ENCODE measurements at places on chromosomes 6 and 20.

- DNase-seq: peak; percentile 74
Observed at GRCh38 chr6:123415844-123416468, 220.8 kb downstream of the TRDN start.

- DNase-seq: no peak
Observed at GRCh38 chr20:18973529-18974173, 160.1 kb downstream of the SCP2D1 start.

GRCh38 chr20:46308258-46309157 lies at the start of gene CDH22:
Gene CDH22 (minus strand): TSS chr20:46308498. CDS start chr20:46251294, 57,204 bp downstream.
- peak; percentile 89 for DNase-seq

- no peak for DNase-seq
Observed at GRCh38 chr6:131693384-131693783, 7.8 kb downstream of the OR2A4 start.

GRCh38 chr6:49915035-49915434 lies 48.7 kb upstream of the CRISP1 start:
- no peak for DNase-seq

- DNase-seq: no peak
Observed at GRCh38 chr6:22605736-22606135, 36.4 kb downstream of the HDGFL1 start.

DNA sequence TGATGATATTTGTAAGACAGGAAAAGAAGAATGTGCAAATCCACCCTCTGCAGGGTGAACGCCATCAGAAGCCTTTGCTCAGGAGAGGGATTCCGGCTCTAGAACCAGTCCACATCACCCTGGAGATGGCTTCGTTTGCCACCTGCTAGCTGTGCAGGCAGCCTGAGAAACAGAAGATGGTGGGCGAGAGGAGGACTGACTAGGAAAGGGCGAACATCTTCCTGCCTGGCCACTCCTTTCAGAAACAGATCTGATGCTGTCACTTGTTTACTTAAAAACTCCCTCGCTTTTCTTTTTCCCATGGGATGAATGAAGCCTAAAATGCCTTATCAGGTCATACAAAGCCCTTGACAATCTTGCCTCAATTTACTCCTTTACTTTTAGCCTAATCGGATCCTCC lies 1.2 kb downstream of the PTPRA start:
- no peak for DNase-seq

DNA sequence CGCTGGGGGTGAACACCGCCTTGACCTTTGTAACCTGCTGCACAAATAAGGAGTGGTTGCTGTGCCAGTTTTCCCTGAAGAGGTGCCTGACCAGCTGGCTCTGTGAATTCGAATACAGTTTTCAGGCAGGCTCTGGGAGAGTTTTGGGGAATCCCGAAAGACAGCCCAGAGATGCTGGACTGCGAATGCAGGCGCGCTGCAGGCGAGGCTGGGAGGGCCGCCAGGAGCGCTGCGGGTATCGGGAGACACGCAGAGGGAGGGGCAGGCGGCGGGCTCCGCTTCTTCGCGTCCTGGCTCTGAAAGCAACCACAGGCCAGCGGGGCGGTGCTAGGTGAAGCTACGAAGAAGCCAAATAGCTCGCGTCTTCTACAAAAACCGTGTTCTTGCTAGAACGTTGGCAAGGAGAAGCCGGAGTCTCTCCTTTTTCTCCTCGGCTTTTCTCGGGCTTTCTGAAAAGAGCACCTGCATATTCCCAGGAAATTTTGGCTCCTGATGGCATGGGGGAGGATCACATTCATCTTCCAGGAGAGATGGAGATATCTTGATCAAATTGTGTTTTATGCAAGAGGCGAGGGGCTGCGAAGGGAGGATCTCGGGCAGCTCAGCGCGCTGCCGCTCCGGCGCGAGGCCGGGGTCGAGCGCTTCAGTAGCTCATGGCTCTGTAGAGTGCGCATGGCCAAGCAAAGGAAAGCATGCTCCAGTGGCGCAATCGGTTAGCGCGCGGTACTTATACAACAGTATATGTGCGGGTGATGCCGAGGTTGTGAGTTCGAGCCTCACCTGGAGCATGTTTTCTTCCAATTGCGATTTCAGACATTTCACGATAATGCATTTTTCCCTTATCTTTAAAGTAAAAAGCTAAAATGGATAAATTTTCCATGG lies 158.1 kb upstream of the ZNF184 start:
- DNase-seq: peak; percentile 59

DNA sequence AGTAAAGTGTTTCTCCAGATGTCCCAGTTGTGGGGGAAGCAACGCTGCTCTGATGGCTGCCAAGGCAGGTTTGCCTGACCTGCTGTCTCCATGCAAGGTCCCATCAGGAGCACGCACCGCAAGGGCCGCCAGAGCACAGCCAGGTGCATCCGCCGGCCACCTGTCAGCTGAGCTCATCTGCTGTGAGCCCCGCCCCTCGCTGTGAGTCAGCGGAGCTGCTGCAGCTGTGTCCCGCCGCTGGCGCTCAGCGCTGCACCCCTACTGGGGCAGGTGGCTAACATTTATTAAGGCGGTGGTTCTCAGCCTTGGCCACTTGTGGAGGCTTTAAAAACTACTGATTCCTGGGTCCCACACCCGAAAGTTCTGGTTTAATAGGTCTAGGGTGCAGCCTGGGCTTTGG lies 225.7 kb downstream of the UST start:
- peak; percentile 93 for DNase-seq

DNA sequence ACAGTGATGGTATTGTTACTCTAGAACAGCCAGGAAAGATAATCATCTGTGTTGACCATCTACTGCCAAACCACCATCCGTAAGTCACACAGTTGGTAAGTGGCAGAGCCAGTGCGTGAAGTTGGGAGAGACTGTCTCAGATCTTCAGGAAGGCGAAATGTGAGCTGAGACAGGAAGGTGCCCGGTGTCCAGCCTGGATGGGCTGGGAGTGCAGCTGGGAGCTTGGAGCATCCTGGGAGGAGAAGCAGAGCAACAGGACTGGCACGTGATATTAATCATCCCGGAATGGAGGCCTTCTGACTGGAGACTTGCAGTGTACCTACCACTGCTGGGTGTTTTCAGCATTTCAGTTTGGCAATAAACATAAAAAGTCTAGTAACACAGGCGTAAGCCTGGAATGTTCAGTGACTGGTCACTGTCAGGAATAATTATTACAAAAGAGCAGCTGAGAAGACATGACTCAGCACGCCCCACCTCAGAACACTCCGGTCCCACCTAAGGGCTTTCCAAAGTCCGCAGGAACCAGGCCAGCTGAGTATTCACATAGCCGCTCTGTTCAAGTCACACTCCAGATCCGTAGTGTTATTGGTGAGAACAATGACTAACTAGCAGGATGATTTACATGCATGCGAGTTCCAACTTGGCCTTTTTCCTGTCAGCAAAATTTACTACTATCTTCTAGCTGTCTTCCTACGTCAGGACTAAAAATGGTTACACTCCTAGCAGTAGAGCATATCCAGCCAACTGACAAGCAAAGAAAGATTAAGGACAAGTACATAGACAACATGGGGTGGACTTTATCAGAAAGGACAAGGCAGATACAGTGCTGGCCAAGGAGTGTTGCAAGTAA lies 45.1 kb upstream of the PNRC1 start:
- no peak for DNase-seq

DNA sequence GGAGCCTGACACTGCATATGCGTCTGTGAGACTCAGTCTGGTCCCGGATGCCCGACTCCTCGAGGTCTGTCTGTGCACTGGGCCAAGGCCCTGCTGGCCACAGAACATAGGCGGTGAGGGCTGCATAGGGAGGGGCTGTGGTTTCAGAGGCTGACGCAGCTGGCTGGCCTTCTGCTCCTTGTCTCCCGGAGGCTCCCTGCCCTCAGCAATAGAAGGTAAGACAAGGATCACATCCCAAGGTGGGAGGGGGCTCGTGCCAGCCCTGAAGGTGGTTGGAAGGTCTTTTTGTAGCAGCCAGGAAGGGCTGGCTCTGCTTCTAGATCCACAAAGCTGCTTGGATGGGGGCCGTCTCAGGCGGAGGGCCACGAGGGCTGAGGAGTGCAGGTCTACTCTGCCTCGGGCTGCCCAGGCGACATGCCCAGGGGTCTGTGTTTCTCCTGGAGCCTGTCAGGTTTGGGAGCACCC lies 239.8 kb upstream of the SULF2 start:
- DNase-seq: no peak

DNA sequence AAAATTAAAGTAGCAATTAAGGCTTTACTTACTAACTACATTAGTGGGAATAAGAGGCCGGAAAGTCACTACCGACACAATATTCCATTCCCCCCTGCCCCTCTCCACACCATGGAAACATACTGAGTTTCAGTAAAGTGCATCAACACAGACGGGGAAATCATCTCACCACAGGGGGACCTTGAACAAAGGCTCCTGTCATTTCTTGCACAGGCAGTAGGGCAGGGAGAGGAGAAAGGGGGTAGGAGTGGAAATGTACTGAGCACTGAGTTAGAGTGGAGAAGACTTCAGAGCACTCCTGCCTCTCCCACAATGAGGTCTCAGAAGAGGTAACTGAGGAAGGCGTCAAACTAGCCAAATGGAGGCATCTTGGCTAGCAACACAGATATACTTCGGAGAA lies 1426.9 kb upstream of the EYS start:
- DNase-seq: no peak

- no peak for DNase-seq
Observed at GRCh38 chr20:20406306-20406705, 38.4 kb downstream of the INSM1 start.

DNA sequence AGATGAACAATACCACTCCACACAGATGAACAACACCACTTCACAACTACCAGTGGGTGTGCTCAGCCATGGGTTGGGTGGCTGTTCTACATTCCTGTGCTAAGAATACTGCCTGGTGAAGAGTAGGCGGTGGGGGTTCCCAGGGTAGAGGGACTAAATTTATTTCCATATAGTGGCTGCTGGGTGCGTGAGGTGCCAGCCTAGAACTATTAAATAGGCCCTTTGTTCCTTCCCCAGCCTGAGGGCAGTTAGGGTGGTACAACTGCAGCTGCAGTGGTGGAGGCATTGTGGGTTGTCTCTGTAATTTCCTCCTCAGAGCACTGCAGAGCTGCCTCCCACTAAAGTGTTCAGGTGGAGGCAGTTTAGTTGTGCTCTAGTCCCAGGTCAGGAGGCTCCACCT lies 618.4 kb downstream of the MMUT start:
- no peak for DNase-seq

GRCh38 chr20:36109251-36109947 lies 45.1 kb upstream of the EPB41L1 start:
- no peak for DNase-seq

DNA sequence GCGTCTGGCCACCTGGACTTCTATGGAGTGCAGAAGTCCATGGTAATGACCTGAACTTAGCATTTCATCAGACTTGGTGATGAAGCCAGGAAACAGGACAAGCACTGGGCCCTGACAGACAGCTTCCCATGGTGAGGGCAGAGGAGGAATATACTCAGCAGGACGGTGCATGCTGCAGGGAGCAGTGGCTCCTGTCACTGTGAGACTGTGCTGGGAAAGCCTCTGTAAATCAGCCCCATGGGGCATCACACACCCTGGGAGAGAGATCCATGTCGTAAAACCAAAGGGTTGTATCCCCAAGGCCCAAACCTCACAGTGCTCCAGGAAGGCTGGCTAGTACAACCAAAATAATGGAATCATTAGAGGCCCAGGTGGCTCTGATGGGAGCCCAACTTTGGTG lies 58.7 kb upstream of the PRND start:
- DNase-seq: no peak

DNA sequence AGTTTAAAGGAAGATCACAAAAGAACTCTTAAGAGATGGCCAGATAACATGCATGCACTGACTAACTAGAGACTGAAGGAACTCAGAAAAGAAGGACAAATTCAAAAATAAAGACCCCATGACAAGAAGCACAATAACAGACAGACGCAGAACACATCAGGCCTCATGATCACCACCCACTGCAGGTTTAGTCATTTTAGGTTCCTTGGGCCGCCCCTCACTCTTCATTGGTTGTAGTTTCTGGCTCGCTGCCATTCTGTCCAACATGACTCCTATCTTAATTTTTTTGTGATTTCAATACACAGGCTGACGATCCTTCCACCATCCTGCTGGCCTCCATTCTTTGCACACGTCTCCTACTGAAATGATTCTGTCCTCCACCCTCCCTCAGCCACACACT lies 21.6 kb downstream of the STX7 start:
- no peak for DNase-seq

- DNase-seq: no peak
Observed at GRCh38 chr6:84284428-84285049, 57.1 kb upstream of the CEP162 start.

- DNase-seq: no peak
Observed at GRCh38 chr6:18680842-18681241, 293.7 kb downstream of the RNF144B start.

- DNase-seq: no peak
Observed at GRCh38 chr6:150751296-150751695, 114.2 kb upstream of the MTHFD1L start.

DNA sequence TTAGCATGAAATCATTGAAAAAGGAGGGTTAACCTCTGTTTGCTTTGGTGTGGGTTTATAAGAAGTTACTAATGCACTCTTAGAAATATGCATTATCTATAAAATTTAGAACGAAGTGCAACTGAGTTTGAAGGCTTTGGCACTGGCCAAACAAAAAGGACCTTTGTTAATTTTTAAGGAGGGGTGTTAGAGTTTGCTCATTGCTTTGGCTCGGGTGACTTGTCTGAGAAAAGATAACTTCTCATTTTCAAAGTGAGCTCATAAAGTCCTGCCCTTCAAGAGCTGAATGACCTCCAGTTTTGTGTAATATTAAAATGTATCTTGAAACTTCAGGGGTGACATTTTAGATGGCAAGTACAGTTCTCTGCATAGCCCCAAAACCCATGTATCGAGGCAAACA lies 25.9 kb downstream of the NEDD9 start:
- no peak for DNase-seq

- DNase-seq: no peak
Observed at GRCh38 chr20:16498526-16499253, 74.6 kb downstream of the KIF16B start.

DNA sequence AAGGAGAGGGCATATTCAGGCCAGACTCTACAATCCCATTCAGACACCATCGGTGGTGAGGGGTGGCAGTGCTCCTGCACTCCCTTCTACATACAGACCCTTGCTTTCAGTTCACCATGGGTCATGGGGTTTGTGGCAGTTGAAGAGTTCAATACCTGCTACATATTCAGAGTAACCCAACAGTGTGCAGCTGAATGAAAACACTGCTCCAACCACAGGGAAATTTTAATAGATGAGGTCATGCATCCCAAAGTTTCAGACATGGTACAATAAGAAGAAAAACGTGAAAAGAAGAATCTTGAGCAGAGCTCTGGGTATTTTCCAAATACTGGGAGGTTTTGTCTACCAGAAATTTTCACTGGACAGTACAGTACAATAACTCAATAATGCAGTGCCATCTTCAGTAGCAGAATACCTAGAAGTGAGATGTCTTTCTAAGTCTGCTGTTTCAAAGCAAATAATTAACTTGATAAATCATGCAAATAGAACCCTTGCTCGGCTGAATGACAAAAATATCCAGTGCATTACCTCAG lies 162.1 kb downstream of the PTPRK start:
- no peak for DNase-seq

GRCh38 chr6:1848752-1849151 lies 239.0 kb downstream of the FOXC1 start:
- no peak for DNase-seq

DNA sequence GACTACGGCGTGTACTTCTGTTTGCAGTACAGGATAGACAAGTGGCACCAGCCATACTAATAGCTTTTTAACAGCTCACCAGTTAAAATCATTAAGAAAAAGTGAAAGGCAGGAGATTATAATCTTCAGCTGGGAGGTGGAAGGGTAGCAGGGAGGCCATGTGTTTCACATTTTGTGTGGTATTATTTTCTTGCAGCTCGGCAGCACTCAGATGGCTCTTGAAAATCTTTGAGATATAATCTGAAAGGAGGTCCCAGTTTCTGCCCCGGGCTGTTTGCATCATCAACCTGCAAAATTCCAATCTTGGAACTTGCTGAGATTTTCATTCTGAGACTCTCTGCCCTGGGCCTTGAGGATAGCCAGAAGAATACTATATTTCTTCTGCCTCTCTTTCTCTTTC lies 87.5 kb upstream of the HDAC2 start:
- DNase-seq: no peak

All from NCI-H1105 (cell line).